ENCODE measurements at places on chromosomes 2 and 18.

- DNase-seq, result no peak
These were observed 81.8 kb upstream of the SH3BP4 start for GRCh38 chr2:234869969-234870368.

- no peak for DNase-seq
These were observed 159.9 kb downstream of the PIEZO2 start for GRCh38 chr18:10989486-10989885.

DNA sequence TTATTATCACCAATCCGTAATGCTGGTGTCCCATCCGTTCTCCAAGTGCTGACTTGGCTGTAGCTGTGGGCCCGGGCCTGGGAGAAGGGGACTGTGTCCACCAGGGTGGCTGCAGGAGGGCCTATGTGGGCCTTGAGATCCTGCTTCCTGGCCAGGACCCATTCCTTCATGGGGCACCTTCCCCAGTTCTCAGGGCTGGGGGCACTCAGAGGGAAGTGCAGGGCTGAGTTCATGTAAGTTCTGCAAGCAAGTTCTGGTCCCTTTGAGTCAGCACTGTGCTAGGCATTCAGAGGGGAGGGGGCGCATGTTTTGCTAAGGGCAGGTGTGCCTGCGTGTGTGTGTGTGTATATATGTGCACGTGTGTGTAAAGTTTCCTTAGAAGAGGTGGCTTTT, 94.0 kb downstream of the GLI2 start:
- no peak for DNase-seq

DNA sequence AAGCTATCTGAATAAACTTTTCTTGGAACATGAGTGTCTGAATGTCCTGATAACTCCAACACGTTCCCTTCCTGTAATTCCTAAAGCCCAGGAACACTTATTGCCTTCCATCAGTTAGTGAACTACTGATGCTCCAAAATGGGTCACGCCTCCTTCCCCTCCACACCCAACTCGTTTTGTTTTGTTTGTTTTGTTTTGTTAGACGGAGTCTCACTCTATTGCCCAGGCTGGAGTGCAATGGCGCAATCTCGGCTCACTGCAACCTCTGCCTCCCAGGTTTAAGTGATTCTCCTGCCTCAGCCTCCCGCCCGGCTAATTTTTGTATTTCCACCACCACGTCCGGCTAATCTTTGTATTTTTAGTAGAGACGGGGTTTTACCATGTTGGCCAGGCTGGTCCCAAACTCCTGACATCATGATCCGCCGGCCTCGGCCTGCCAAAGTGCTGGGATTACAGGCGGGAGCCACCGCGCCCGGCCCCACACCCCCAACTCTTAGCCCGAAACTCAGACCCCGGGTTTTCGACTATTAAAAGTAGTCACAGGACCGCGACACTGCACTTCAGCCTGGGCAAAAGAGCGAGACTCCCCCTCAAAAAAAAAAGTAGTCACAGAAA, 774 bp downstream of the IER3IP1 start:
- DNase-seq, result no peak

GRCh38 chr18:77069931-77070330, 62.7 kb downstream of the MBP start:
- peak; percentile 74 for DNase-seq
